ENCODE measurements at places on chromosomes 6 and 20.

GRCh38 chr20:37411408-37412219 lies 65.7 kb downstream of the SRC start:
- no peak for DNase-seq

- no peak for DNase-seq
Measured at GRCh38 chr6:154267508-154268106, 89.0 kb downstream of the IPCEF1 start.

DNA sequence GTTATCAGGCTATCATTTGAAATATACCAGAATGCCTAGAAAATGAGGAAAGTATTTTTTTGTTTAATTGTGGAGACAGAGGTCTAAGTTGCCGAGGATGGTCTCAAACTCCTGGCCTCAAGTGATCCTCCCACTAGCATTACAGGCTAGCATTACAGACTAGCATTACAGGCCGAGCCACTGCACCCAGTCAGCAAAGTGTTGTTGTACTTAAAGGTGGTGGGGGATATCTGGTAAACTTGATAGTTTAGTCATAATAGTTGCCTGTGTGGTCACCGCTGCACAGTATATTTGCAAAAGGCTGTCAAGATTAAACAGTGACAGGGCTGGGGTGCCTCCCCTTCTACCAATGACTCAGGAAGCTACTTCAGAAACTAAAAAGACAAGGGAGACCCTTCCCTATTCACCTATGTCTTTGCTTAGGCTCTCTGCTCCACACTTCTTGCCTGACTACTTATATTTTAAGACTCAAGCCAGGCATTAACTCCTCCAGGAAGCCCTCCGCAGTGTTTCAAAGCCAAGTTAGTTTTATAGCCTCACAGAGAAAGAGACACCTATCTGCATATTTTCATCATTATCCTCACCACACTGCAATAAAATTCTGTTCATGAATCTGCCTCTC lies 3.1 kb upstream of the AKIRIN2 start:
- DNase-seq = no peak

GRCh38 chr6:139927236-139927635 lies 552.8 kb upstream of the CITED2 start:
- no peak for DNase-seq

DNA sequence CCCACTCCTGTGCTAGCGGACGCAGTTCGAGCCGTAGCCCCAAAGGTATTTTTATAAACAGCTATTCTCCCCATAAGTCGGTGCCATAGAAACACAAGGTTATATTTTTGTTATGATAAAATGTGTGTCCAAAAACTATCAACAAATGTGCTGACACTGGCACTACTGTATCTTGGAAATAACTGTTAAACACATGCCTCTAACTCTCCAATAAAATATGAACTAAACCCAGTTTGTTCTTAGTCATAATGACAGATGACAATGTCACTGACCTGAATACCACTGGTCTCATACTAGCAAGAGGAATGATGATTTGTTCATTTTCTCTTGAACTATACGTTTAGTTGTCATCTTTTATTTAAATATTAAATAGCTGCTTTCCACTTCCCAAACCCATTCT lies 51.4 kb upstream of the NUP153 start:
- no peak for DNase-seq

- no peak for DNase-seq
Measured at GRCh38 chr6:149936743-149937142, 5.1 kb upstream of the ULBP2 start.

GRCh38 chr6:121040831-121041230 lies 293.4 kb downstream of the TBC1D32 start:
- no peak for DNase-seq

- DNase-seq = no peak
Measured at GRCh38 chr6:136788069-136788902, 4.0 kb downstream of the MAP3K5 start.

DNA sequence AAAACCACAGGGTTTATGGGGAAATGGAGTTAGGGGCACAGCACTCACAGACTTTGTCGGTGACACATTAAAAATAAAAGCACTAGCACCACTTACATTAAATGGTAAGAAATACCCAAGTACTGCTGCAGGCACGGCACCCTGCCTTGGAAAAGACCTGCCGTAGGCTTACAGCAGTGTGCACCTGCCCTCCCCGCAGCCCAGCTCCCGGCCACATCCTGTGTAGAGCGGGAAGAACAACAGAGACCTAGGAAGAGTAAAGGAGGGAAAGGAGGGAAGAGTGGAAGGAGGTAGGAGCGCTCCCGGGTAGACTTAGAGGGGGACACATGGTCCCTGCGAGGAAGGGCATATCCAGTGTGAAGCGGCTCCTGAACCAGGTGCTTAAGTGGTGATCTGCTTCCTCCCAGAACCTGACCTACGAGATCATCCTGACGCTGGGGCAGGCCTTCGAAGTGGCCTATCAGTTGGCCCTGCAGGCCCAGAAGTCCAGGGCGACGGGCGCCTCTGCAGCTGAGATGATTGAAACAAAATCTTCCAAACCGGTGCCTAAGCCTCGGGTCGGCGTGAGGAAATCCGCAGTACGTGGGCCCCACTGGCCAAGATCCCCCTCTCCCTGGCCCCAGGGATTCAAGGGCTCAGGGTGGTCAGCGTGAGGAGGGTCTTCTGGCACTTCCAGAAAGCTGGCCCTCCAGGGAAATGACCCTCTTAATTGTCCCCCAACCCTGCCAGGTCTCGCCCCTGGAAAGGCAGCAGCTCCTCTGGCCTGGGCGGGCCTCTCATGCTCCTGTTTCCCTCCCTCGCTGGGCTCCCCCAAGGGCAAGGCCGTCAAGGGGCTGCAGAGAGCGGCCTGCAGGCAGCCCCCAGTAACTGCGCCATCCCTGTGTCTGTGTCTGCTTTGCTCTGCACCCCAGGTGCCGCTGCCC lies 55.5 kb downstream of the TCP11 start:
- no peak for DNase-seq

DNA sequence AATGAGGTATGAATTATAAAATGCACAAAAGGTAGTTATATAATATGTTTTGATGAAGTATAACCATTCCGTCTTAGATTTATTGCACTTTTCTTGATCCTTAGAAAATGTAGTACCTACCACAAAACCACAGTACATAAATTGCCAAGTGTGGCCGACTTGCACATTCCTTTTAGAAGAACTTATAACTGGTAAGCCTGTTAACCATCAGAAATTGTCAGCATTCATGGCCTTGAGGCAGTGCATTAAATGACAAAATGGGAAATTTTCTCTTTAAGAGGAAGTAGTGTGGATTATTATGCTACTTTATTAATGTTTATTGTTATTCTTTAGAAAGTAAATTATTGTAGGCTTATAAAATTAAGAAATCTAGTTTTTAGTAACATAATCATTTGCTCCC lies 29.6 kb downstream of the TAB2 start:
- DNase-seq = no peak

- no peak for DNase-seq
Measured at GRCh38 chr6:167734662-167735083, 92.0 kb upstream of the AFDN start.

DNA sequence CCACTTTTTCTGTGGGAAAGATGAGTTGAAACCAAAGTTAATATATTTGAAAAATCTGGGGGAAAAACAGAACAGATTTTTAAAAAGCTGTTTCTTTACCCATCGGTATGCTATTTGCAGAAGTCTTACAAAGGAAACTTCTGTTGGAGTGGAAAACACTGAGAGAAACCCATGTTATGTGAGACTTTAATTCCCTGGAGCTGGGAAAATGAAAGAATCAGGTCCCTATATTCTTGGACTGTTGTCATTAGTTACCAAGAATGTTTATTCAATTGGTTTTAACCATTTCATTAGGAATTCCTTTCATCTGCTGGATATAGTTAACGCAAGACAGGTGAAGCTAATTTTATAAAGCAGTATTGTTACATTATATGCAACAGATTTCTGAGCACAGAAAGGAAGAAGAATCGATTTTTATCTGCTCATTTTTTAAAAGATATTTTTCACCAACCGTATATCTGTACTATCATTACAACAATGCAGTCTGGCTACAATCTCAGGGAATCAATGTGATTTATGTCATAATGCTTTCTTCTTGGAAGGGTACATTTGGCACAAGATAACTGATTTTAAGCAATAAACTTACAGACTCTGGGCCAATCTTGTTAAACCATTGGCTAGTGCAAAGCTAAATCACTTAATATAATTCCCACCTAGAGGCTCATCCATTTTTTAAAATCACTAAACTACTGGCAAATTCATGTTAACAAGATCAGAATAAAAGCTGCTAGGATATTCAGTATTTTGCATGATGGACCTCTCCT lies 170.0 kb downstream of the MOXD1 start:
- DNase-seq = no peak

- DNase-seq = no peak
Measured at GRCh38 chr6:23505026-23505425, 621.0 kb upstream of the NRSN1 start.

DNA sequence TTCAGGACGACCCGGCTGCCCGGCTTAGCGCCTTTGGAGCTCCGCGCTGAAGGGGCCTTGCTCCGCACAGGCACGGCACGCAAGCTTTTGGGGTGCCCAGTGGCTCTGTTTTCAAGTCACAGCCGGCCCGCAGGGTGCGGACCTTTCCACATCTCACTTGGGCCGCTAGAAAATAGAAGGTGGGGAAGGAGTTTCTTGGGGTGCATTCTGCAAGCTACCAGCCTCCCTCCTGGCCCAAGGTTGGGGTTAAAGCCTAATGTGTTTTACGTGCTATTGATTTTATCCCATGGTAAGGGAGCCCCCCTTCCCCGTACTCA lies 561 bp downstream of the KAT14 start:
- no peak for DNase-seq

DNA sequence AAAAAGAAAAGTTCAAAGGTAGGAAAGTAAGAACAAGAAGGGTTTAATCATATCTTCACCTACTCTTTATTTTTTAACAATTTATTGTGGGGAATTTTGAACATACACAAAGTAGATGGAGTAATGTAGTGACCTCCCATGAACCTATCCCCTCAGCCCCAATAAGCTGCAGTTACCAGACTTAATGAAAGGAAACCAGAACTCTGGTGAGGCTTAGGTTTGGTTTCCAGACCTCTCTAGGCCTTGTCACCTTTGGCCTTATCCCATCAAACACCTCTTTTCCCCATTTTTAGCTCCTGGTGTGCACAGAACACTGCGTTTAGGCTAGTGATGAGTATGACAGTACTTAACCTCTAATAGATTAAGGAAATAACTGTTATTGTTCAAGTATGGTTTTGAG lies 42.0 kb downstream of the CBFA2T2 start:
- DNase-seq = no peak

GRCh38 chr20:60021104-60021503 lies 62.9 kb downstream of the CDH26 start:
- no peak for DNase-seq

GRCh38 chr6:134828641-134829040 lies 121.3 kb downstream of the ALDH8A1 start:
- no peak for DNase-seq

DNA sequence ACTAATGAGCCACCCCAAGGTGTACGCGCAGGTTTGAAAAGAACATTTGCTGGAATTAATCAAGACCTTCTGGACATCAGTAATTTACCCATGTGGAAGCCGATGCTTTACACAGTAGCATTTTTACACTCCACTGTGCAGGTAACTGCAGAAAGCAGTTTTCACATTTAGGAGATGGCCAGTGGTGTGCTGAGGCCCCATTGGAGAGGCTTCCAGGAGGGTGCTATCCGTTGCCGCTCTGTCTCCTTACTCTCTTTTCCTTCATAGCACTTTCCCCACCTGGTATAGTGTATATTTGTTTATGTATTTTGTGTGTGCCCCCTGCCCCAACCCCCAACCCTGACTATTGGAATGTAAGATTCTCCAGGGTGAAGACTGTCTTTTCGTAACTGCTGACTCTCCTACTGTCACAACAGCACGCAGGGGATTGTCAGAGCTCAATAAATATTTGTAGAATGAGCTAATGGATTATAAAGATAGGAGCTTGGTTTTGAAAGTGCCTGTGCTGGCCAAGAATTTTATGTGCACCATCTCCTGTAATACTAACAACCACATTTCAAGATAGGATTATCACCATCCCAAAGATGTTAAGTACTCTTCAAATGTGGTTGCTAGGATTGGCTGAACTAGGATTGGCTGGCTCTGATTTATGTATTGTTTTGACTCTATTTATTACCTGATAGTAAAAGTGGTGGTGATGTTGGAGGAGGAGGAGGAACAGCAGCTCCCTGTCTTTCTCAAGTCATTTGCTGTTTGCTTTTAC lies 74.0 kb upstream of the GLP1R start:
- DNase-seq = no peak

DNA sequence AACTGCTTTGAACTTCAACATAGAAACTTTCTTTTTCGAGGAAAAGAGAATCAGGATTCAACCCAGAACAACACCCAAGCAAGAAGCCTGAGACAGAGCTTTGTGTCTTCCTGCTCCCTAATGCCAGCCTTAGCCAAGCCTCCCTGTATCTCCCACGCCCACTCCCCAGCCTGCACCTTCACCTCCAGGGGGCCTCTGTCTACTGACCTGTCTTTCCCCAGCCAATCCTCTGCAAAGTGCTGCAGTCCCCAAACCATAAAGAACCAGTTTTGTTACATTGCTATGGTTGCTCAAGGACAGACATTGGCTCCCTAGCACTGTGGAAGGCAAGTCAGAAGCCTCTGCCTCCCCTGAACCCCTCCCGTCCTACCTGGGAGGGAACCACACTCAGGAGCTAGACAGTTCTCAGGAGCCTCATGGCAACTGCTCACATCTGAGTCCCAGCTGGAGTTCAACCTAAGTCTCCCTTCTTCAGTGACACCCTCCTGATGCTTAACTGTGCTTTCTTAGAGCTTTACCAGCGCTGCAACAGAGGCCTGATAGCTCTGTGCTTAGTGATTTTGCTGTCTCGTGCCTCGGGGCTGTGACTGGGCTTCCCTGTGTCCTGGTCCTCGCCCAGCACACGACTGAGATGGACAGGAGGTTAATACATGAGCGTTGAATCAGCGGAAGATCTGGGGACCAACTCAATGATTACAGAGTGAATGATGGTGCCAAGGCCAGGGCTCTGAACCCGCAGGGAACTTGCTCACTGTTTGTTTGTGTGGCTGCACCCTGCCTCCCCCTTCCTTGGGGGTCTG lies 101.5 kb upstream of the DUSP22 start:
- DNase-seq = no peak

- no peak for DNase-seq
Measured at GRCh38 chr6:37451441-37452193, 18.6 kb downstream of the CMTR1 start.

GRCh38 chr6:43037197-43037596 lies 15.8 kb downstream of the RRP36 start:
- DNase-seq = no peak

DNA sequence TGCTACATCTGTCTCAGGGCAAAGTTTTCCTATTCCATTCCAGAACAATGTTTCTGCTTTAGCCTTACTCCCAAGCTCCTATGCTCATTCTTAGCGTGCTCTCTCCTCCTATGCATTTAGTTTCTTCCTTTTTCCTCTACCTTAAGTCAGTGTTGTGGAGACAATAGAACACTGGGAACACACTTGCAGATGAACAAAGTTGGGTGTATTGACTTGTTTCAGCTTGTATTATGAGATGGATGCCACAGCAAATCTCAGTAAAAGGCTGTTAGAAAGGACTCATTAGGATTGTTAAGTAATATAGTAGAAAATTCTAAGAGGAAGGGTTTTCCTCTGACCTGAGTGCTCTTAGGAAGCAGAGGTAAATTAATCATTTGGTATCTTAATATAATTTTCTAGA lies 48.4 kb downstream of the BMP5 start:
- DNase-seq = no peak

GRCh38 chr20:31930779-31931178 lies 21.1 kb downstream of the PDRG1 start:
- no peak for DNase-seq

- no peak for DNase-seq
Measured at GRCh38 chr6:110826236-110827129, 11.2 kb upstream of the CDK19 start.

Data from activated T-helper 9 cell treated with anti-CD3 and anti-CD28 coated beads, Interleukin-2, amount 50 U/mL, for 16 hours (primary cell).